ENCODE measurements at places on chromosomes 6 and 20.

DNA sequence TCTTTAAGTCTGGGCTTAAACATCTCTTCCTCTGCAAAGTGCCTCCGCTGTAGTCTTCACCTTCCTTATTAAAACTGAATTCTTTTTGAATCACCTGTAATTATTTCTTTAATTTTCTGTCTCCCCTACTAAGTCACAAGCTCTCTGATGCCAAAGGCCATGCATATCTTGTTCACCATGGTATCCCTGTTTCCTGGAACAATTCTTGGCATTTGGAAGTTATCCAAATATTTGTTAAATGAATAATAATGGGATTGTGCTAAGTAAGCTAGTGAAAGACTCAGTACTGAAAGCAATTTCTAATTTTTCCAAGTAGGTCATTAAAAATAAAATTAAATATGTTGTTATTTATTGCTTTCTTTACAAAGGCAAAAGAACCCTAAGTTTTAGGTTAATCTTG, 12.2 kb downstream of the SNAP91 start:
- no peak for DNase-seq

GRCh38 chr6:73798592-73798991, 102.6 kb downstream of the CD109 start:
- DNase-seq = no peak

- DNase-seq = no peak
These were observed 293.5 kb downstream of the SMOC2 start for GRCh38 chr6:168734523-168734922.

DNA sequence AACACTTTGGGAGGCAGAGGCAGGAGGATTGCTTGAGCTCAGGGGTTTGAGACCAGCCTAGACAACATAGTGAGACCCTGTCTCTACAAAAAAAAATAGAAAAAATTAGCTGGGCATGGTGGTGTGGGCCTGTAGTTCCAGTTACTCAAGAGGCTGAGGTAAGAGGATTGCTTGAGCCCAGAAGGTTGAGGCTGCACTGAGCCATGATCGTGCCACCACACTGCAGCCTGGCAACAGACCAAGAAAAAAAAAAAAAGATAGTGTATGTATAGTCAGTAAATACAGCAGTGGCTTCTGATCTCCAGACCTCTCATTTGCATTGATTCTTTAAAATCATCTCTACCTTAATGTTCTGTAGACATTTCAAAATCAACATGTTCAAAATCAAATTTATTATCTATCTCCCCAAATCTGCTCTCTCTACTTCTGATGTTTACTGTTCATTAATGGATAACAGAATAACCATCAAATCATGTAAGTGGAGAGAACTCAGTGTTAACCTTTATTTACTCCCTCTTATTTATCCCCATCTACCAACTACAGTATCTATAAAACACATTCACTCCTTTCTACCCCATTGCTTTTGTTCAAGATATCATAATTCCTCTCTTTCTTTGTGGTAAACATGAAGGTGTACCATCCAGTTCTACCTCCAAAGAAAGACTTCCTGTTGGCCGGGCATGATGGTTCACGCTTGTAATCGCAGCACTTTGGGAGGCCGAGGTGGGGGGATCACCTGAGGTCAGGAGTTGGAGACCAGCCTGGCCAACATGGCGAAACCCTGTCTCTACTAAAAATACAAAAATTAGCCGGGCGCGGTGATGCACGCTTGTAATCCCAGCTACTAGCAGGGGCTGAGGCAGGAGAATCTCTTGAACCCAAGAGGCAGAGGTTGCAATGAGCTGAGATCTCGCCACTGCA, 7.7 kb downstream of the PROCR start:
- no peak for DNase-seq

DNA sequence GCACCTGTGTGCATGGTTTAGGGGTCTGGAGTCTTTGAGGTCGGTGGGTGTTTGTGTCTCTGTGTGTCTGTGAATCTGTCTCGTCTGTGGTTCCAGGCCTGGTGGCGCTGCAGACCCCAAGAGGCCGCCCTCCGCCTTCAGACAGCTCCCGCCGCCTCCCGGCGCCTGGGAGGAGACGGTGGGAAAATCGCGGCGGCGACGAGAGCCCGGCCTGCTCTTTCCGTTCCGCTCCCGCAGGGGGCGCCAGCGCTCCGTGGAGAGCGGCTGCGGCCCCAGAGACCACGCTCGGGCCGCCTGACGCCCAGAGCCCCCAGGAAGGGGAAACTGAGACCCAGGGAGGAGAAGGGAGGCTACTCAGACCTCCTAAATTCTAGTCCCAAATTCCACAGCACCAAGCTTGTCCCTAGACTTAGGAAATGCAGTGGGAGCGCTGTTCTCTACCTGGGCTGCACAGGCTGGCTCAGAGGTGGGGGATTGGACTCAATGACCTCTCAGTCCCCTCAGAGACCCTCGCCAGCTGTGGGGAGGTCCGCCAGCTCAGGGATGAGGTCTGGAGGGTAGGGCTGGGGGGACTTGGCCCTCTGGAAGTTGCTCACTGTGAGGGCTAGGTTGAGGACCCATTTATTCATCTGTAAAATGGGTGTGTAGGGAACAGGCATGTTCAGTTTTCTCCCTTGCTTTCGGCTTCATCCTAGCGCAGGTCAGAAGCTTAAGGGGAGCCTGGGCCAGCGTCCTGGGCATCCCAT, 36.9 kb upstream of the BLCAP start:
- no peak for DNase-seq

DNA sequence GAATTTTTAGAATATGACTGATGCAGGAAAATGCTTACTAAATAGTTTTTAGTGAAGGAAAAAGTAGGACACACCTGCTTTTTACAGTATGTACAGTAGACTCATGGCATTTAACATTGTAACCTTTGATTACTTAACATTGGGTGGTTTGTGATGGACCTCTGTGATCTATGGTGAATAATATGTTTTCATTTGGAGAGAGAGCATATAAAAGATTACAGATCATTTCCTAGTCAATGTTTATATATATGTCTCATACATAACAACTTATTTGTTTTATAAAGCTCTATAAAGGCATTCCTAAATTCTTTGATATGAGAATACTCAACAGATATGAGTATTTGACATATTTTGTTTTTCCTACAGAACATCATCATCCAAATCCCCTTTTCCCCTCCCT, 129.3 kb upstream of the PDE7B start:
- no peak for DNase-seq

DNA sequence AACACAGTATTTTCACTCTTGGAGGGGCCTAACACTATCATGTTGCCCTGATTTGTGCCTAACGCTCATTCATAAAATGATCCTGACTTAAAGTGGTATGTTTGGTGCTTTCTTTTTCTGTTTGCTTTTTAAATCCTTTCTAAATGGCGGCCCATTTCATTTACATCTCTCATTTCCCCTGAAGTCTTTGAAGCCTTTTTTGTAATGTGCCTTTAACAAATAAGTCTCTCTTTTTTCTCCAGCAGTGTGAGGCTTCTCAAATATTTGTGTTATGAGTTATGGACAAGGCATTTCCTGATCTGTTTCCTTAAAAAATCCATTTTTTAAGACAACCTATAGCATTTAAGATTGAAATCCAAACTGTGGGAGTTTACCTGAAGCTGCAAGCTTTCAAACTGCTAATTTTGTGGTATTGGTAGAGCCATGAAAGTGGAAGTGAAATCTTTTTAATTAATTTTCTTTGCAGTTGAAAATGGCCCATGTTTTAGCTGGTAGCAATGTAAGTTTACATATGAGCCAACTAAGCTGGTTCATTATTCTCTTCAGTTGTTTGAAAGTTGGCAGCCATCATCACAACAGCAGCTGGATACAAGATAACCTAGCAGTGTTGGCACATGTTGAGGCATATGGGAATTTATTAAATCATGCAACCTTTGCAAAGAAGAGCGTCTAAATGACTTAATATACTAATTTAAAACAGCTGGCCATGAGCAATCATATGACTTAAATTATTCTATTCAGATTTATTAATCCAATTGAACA, 469.7 kb downstream of the CDKAL1 start:
- no peak for DNase-seq

DNA sequence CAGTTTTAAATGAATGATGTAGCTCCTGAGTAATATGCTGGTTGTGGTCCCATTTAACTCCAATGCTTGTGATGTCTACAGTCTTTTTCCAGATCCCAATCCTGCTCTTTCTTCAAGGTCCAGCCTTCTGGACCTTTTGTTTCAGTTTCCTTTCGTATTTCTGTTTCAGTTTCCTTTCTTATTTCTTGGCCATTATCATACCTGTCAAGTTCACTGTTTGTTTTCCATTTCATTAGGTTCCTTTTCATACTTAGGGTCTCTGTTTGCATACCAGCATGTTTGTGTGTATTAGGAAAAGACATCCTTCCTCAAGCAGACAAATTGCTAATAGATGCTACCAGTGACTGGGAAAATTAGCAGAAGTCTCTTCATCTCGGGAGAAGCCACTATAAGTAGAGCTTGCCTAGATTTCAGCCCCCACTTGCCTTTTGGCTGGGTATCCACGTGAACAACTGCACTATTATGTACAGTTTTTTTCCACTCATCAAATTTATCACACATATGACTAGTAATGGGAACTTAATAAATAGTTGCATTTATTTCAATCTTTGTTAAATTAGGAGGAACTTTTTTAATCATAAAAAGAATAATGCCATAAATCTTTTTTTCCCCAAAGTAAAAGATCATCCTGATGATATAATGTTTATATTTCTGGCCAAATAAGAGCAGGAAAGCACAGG, 583.4 kb downstream of the BCKDHB start:
- DNase-seq = no peak

DNA sequence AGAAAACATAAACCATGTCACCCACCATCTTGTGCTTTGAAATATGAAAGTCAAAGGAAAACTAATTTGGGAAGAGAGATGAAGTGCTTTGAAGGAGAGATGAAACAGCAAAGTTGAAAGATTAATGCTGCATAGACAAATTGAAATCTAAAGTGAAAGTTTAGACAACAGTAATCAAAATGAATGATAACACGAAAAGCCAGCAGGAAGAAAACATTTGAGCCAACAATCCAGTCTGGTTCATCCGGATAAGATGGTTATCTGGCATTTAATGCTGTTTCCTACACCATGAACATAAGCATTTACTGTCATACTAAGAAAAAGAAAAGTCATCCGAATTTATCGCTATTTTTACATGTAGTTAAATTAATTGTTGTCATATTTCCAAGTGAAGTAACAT, 595 bp downstream of the HAO1 start:
- no peak for DNase-seq

DNA sequence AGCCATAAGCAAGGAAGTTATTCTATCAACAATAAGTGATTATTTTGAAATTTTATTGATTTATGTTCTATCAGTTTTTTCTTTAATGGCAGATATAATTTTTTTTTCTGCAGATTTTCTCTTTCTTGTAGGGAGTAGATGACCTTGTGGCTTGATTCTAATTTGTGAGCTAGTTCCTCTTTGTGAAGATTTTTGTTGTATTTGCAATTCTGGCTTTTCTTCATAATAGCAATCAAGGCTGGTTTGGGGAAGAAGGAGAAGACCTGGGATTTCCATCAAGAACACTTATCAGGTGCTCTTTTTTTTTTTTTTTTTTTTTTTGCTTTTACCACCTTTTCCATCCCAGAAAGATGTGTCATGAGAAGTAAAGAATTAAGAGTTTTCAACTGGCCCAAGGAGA, 324.2 kb upstream of the MAN1A1 start:
- no peak for DNase-seq

- DNase-seq = no peak
These were observed 312.2 kb downstream of the ADGRG6 start for GRCh38 chr6:142613981-142614380.

DNA sequence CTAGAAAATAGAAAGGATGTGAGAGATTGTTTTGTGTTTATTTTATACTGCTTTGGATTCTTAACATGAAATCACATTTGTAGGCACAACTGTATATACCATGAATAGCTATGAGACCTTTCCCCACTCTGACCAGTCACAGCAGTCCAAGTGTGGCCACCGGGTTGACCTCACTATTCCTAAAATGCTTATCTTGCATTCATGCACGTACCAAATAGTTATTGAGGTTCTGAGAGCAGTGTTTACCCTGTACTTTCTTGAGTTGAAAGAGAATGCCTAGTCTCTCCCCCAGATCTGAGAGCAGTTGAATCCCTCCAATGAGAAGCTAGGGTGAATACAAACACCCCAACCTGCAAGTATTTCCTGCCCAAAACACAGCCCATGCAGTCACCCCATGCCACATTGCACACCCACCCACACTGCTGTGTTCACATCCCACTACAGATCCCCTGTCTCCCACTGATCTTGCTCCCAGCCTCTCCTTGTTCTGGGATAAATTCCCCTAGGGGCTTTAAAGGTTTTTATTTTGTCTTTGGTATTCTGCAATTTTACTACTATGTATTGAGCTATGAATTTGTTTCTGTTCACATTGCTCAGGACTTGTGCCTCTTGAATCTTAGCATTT, 51.6 kb downstream of the GOPC start:
- no peak for DNase-seq

DNA sequence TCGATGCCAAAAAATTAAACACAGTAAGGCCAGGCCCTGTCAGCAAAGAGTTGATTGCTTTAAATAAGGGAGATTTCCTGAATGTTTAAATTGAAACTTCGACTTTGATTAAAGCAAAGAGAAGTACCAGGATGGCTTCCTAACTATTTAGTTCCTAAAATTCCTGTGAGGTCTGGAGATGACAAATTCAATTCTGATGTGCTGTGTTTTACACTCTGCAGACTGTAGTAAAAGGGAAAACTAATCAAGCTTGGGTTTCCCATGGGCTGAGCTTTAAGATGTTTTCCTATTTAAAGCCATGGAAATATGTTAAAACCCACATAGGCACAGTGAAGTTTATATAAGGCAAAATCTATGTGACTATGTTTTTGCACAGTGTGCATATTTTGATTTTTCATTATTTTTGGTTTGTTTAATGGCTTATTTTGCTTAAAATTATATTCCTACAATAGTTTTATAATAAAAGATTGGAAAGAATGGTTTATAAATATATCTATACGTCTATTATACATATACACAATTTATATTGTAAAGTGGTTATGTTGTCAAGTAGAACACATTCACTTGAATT, 198.5 kb upstream of the EYA4 start:
- no peak for DNase-seq

GRCh38 chr20:37259031-37259430, 2.6 kb downstream of the GHRH start:
- DNase-seq = no peak

DNA sequence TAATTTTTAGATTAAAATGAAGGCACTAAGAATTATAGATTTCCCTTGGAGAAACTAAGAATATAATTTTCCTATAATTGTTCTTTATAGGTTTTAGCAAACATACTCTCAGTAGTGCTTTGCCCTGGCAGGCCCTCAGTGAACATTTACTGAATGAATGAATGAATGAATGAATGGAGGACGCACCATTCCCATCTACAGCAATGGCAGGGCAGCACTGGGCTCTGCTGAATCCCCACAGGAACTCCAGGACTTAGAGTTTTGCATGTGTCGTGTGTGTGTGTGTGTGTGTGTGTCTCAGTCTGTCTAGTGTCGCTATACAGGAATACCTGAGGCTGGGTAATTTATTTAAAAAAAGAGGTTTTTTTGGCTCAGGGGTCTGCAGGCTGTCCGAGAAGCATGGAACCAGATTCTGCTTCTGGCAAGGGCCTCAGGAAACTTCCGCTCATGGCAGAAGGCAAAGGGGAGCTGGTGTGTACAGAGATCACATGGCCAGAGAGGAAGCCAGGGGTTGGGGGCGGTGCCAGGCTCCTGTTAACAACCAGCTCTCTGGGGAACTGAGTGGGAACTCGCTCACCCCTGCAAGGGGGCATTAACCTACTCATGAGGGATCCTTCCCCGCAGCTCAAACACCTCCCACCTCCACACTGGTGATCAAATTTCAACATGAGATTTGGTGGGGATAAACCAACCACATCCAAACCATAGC, 20.1 kb downstream of the RNASET2 start:
- DNase-seq = no peak

Measured in activated T-helper 9 cell treated with anti-CD3 and anti-CD28 coated beads, Interleukin-2, amount 50 U/mL, for 16 hours (primary cell).